ENCODE measurements at places on chromosomes 6 and 20. TPM values are rescaled to one million over a fixed set of nuclear protein-coding genes. Genes with fewer than 3 reads are reported as not detected.
A peak's percentile ranks its signal among the peaks of the same experiment; 100 is the strongest.

Gene BCLAF1
- 246 TPM for total RNA-seq

Gene SEL1L2
- total RNA-seq, result not detected

- DNase-seq, result no peak
- no peaks in the 10 kb centered on the region for H3K4me1 ChIP-seq
- no peaks in the 10 kb centered on the region for H3K27me3 ChIP-seq
- no peaks in the 10 kb centered on the region for H3K36me3 ChIP-seq
- H3K4me3 ChIP-seq, result no peak overlapping the region
Observed at GRCh38 chr6:160798625-160799024, 96.6 kb downstream of the PLG start.

DNA sequence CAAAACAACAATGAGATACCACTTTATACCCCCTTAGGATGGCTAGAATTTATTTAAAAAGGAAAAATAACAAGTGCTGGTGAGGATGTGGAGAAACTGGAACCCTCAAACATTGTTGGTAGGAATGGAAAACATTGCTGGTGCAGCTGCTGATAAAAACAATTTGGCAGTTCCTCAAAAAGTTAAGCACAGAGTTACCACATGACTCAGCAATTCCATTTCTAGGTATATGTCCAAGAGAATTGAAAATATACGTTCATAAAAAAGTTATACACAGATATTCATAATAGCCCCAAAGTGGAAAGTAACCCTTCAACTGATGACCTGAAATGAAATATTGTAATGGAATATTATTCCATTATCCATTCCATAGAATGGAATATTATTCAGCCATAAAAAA lies 55.0 kb downstream of the CD83 start:
- no peaks in the 10 kb centered on the region for H3K4me1 ChIP-seq
- no peak for DNase-seq
- no peak overlapping the region for H3K4me3 ChIP-seq
- peaks cover 4% of the 10 kb centered on the region for H3K36me3 ChIP-seq

DNA sequence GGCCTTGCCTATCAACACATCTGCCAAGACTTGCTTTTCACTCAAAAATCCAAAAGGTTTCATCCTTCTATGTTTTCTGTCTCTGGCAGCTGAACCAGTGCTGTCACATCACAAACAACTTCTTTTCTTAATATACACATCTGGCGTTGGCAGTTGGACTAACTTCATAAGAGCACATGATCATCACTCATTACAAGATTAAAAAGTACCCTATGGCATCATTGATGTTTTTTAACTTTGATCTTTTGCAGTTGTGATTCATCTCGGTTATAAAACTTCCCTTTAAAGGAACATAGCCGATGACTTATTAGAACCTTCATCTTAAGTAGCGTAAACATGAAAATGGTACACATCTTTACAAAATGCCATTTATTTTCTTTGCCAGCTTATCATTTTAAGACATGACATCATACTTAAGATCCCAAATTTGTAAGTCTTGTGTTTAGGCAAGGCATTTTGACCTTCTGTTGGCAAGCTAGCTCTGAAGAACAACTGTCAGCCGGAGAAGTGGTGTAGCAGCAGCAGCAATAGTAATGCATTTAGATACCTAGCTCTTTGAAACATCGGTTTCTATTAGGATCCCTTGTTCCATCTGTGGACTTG lies 64.2 kb upstream of the SUPT3H start:
- no peaks in the 10 kb centered on the region for H3K36me3 ChIP-seq
- DNase-seq, result no peak
- H3K27ac ChIP-seq, result no peak overlapping the region
- no peaks in the 10 kb centered on the region for H3K27me3 ChIP-seq
- peaks cover 48% of the 10 kb centered on the region for H3K4me1 ChIP-seq

- H3K27me3 ChIP-seq, result no peaks in the 10 kb centered on the region
- peaks cover 2% of the 10 kb centered on the region for H3K36me3 ChIP-seq
- H3K4me1 ChIP-seq, result no peaks in the 10 kb centered on the region
- no peak overlapping the region for H3K4me3 ChIP-seq
Observed at GRCh38 chr20:43537921-43538877, 20.6 kb upstream of the SGK2 start.

- no peak overlapping the region for H3K4me3 ChIP-seq
- H3K36me3 ChIP-seq, result no peaks in the 10 kb centered on the region
- peaks cover 78% of the 10 kb centered on the region for H3K27me3 ChIP-seq
- DNase-seq, result no peak
- no peak overlapping the region for H3K27ac ChIP-seq
Observed at GRCh38 chr20:21500599-21500998, 13.3 kb downstream of the NKX2-2 start.

DNA sequence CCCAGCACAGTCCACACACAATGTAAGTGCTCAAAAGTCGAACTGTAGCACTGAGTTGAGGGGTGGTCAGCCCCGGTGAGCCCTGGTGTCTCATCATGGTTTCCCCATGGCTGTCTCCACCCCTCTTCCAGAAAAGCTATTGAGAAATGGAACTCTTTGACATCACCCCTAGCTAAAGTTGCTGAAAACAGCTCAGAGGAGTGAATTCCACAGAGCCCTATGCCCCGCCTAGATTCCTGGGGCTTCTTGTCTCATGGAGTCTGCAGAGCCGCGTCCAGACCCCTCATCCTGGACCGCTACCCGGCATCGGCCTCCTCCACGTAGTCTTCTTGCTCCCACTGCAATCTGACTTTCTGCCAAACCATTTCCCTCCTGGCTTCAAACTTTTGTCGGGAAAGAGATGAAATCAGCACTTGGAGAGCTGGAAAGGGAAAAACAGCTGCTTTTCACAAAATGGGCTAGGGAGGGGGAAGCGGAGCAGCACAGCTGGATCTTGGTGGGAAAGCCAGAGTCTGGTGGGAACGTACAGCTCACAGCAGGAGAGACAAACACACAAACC lies 132.2 kb downstream of the SNX5 start:
- peaks cover 12% of the 10 kb centered on the region for H3K4me1 ChIP-seq
- peak overlapping the region; percentile 83 for H3K27ac ChIP-seq
- H3K36me3 ChIP-seq, result no peaks in the 10 kb centered on the region
- no peaks in the 10 kb centered on the region for H3K27me3 ChIP-seq
- no peak for DNase-seq
- peak overlapping the region; percentile 20 for H3K4me3 ChIP-seq

- H3K4me1 ChIP-seq, result peaks cover 88% of the 10 kb centered on the region
- DNase-seq, result peak; percentile 28
- peaks cover 18% of the 10 kb centered on the region for H3K36me3 ChIP-seq
- H3K4me3 ChIP-seq, result peak overlapping the region; percentile 20
- H3K27me3 ChIP-seq, result no peaks in the 10 kb centered on the region
Observed at GRCh38 chr6:151290877-151291721, 51.3 kb downstream of the AKAP12 start.

GRCh38 chr6:15089569-15090144 lies 156.2 kb upstream of the JARID2 start:
- no peaks in the 10 kb centered on the region for H3K27me3 ChIP-seq
- peak; percentile 56 for DNase-seq
- H3K36me3 ChIP-seq, result no peaks in the 10 kb centered on the region
- peak overlapping the region; percentile 51 for H3K4me3 ChIP-seq
- H3K4me1 ChIP-seq, result peaks cover 38% of the 10 kb centered on the region

DNA sequence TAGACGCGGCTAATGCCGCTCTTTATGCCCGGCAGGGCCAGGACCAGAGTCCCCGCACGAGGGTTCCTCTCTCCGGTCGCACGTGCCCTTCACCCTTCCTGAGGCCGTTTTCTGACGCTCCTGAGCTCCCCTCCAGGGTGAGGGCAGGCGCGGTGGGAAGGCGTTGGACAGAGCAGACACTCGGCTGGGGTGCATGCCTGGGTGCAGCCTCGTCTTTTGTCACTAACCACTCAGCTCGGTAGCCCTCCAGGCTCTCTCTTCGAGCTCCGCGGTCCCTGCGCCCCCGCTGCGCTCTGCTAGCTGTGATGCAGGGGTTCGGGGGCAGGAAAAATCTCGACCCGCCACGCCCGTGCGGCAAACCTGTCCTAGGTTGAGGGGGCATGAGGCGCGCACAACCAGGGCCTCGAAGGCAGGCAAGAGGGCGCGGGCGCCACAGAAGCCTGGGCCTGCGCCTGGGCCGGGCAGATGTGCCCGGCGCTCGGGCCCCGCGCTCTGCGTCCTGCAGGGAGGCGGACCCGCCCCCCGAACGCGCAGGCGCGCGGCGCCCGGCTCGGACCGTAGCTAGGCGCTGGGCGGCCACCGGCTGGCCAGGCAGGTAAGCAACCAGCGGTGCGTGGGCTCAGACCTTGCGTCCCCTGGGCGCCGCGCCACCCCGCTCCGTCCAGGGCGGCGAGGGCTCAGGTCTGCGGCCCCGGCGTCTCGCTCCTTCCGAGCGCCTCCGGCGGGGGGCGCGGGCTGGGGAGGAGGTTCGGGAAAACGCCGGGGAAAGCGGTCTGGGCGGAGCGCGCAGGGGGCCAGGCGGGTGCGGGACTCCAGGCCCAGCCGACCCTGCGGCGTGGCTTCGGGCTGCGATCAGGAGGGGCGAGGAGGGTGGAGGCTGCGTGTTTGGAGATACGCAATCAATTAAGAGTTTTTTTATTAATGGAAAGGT lies at the start of gene L3MBTL1:
Gene L3MBTL1 (plus strand): TSS at position 548 of the 931 bp plus-strand sequence. CDS start 5,807 bp downstream, outside the sequence.
- peak within 1 kb of the TSS; percentile 76 for H3K4me3 ChIP-seq
- no peaks in the 10 kb centered on the region for H3K36me3 ChIP-seq
- no peak within 1 kb of the TSS for H3K27ac ChIP-seq
- no peaks in the 10 kb centered on the region for H3K4me1 ChIP-seq
- peaks cover 62% of the 10 kb centered on the region for H3K27me3 ChIP-seq

DNA sequence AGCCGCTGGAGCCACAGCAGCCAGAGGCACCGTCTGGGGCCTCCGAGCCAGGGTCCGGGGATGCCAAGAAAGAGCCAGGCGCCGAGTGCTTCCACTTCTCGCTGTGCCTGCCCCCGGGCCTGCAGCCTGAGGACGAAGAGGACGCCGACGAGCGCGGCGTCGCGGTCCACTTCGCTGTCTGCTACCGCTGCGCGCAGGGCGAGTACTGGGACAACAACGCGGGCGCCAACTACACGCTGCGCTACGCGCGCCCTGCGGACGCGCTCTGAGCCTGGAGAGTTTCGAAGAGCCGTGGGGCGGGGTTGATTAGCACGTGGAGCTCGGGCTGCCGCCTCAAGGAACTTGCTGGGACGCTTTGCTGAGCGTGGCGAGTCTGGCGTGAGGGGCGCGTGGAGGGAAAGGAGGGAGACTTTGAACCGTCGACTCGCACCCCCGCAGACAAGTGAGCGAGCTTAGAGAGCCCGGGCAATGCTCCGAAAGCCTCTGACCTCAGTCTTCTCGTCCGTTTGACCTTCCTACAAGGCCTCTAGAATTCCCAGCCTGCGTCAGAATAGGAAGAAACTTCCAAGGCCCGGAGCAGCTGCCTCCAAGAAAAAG lies 1.3 kb downstream of the PPP1R3G start:
- H3K4me1 ChIP-seq, result peaks cover 12% of the 10 kb centered on the region
- H3K27ac ChIP-seq, result no peak overlapping the region
- no peak for DNase-seq
- peak overlapping the region; percentile 42 for H3K4me3 ChIP-seq
